ENCODE measurements at places on chromosomes 16 and 17.
A peak's percentile ranks its signal among the peaks of the same experiment; 100 is the strongest.

- DNase-seq: peak; percentile 93
These were observed 1.2 kb downstream of the TRIM47 start for GRCh38 chr17:75876938-75877751.

DNA sequence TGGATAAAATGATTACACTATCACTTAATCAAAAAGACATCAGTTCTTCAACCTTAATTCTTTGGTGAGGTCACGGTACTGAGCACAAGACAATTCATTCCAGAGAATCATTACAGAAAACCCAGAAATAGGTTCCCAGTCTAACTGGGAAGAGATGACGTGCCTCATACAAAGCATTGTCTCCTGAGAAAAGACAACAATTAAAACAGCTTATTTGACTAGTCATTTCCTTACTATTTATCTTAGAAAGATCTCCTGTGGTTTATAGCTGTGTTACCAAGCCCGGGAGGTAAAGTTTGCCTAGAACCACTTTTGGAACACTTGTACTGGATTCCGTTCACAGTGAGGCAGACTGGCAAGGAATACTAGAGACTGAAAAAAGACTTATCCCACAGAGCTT, 5.1 kb downstream of the PHF12 start:
- peak; percentile 58 for DNase-seq

GRCh38 chr17:75558666-75559530, 28.7 kb upstream of the MYO15B start:
- DNase-seq: no peak

DNA sequence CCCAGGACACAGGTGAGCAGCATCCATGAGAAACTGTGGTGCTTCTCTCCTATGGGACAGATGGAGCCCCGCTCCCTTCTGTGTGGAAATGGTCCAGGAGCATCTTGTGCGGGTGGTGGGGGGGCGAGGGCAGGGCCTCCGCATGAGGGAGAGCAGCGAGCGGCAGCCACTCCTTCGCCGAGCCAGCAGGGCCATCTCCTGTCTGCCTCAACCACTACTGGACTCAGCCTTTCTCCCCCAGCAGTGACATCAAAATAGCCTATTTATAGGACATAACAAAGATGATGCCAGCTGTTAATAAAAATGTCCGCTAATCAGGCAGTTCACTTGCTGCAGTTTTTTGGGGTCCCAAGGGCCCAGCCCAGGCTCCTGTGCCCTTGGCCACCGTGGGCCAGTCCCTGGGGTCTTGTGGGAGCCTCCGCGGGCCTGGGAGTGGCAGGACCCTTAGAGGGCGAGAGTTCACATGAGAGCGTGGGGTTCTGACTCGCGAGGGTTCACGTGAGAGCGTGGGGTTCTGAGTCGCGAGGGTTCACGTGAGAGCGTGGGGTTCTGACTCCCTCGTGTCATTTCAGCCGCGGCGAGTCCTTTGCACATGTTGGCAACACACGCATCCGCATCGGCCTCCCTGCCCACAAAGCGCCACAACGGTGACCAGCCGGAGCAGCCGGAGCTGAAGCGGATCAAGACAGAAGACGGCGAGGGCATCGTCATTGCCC, 47.4 kb downstream of the WDR45B start:
- no peak for DNase-seq

DNA sequence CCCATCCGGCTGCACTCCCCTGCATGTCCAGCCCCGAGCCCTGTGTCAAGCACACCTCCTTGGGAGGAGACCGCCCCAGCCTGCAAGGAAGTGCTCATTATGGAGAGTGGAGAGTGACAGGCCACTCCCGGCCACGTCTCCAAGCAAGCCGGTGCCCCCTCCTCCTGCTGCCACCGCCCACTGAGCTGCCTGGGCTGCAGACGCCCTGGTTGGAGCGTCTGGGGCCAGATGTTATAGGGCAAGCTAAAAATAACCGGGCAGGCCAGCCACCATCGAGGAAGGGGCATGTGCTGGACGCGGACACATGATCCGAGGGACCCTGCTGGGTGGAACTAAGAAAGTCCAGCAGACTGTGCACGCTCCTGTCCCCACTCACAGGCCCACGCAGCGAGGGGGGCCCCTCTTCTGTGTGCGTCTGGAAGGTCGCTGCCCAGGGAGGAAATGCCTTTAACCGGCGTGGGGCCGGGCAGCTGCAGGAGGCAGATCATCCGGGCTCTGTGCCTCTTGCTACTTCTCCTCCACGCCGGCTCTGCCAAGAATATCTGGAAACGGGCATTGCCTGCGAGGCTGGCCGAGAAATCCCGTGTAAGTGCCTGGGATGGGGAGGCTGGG, at the start of gene WFDC1:
WFDC1 (plus strand) TSS at position 348 of the 612 bp plus-strand sequence; CDS start at position 442, 94 bp downstream.
- peak; percentile 29 for DNase-seq

- no peak for DNase-seq
These were observed 124.7 kb downstream of the CPPED1 start for GRCh38 chr16:12678983-12679382.

DNA sequence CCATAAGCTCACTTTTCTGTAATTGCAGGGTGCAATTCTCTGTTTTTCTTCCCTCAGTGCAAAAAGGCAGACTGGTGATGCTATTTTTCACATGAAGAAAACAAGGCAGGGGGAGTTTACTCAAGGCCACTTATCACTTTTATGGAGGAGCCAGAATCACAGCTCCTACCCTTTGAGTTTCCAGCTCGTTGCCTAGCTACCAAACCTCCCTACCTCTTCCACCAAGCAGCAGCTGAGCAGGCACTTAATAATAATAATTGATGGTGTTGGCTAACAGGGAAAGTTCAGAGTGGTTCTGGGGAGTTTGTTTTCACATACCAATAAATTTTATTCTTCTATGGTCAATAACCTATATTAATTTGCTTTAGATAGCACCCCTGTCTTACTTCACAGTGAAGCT, 31.9 kb upstream of the MPHOSPH6 start:
- no peak for DNase-seq

DNA sequence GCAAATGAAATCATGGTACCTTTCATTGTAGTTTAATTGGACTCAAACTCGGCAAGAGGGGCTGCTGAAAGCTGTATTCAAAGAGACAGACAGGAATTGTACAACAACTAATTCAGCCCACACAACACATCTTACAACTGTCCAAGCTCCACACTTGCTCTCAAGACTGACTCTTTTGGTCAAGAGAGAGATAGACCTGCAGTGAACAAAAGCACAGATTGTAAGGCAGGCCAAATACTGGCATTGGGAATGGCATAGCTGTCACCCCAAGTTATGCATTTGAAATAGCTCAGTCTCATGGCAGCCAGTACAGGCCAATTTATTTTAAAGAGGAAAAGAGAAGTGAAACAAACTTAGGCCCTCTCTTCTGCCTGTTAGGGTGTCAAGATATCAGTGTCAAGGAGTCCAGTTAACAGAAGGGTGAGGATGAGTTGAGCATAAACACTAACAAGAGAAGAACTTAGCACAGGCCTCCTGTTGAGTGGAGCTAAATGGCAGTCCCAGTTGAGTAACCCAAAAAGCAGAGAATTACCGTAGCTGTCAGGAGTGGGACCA, 215.7 kb downstream of the IRX3 start:
- no peak for DNase-seq

DNA sequence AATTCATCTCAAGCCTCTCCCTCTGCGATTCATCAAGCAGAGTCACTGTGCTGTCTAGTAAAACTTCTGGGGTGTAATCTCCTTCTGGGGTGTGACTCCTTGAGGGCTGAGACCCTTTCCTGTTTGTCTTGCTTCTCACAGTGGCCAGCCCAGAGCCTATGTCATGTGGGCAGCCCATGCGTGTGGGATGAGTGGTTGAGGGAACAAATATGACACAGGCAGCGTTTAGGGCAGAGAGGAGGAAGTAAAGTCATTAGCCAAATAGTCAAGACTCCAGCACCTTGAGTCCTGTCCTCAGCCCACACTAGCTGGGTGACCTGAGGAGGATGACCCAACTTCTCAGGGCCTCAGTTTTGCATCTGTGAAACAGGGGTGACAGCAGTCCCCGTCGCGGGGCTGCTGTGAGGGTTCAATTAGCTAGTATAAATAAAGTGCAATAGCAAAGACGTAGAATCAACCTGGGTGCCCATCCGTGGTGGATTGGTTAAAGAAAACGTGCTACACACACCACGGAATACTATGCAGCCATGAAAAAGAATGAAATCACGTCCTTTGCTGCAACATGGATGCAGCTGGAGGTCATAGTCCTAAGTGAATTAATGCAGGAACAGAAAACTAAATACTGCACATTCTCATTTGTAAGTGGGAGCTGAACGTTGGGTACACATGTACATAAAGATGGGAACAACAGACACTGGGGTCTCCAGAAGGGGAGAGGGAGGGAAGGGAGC, 4.5 kb upstream of the ITGAX start:
- no peak for DNase-seq

GRCh38 chr16:88005181-88005581, 53.9 kb downstream of the BANP start:
- no peak for DNase-seq

GRCh38 chr16:17470908-17471718, at the start of gene XYLT1:
Gene XYLT1 (minus strand): TSS chr16:17470960. CDS start chr16:17470796, 164 bp downstream.
- DNase-seq: peak; percentile 98

- DNase-seq: no peak
These were observed 86.4 kb downstream of the MRM1 start for GRCh38 chr17:36687736-36688135.

- no peak for DNase-seq
These were observed 64.1 kb downstream of the ADCY9 start for GRCh38 chr16:4052096-4052495.

DNA sequence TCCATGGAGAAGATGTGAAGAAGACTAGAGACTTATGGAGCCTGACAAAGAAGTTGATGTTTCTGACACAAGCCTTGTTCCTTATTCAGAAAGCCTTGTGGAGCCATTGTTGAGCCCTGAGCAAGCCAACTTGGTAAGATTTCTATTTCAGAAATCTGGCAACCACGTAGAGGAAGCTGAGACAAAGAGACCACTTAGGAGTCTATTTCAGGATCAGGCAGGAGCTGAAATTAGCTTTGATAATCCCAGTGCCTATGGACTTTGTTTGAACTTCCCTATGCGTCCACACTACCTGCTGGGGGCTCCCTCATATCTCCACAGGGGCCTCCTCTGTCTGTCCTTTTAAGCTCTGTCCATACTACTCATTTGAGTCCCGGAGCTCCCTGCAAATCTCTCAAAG, 540.0 kb upstream of the GOT2 start:
- DNase-seq: no peak

DNA sequence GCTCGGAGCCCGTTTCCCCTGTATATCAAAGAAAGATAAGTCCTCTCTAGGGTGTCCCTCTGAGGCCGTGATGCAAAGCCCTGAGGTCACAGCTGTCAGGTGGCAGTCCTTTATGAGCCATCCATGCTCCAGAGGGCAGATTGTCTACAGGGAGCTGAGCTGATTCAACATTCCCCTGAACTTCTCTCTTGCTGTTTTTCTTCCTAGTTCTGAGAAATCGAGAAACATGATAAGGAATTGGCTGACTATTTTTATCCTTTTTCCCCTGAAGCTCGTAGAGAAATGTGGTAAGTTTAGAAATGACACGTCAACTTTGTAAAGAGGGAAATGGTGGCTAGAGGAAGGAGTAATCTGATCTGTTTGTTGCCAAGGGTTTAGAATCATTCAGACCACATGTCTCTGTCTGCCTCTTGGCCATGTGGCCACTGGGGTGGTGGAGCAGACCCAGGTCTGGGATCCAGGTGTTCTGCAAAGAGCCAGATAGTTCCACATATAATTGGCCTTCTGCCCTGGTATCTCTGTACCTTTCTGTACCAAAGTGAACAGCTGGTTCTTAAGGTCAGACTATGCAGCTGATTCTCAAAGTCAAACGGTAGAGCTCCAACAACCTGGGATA, 3.5 kb downstream of the CTNS start:
- peak; percentile 49 for DNase-seq

DNA sequence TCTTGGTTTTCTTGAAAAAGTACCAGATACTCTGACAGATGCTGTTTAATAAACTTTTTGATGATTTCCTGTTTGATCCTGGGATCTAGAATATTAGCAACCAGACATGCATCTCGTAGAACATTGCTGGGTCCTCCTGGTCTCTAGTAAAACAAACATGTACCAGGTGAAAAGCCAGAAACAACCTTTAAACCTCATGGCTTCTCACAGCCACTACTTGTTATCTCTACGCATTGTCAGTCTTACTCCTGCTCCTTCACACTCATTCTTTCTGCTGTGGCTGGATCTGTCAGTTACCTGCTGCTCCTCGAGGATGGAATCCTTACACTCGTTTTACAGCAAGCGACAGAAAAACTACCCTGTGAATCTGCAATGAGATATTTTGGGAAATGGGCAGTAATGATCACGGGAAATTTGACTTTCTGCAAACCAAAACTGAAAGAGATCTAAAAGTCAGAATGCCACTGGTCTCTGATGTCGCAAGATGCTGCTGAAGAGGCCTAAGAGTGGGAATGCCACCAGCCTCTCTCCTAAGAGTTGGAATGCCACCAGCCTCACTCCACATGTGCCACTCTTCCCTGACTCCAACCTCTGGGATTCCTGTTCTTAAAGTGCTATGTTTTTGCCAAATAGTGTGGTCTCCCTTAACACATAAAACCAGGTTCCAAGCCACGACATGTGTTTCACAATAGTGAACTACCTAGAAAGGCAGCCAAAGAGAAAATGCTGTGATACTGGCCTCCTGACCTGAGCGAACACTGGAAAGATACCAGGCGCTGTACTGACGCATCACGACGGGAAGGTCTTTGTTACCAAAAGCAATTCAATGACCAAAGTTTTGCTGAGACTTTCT, 86.3 kb downstream of the VPS53 start:
- peak; percentile 6 for DNase-seq

DNA sequence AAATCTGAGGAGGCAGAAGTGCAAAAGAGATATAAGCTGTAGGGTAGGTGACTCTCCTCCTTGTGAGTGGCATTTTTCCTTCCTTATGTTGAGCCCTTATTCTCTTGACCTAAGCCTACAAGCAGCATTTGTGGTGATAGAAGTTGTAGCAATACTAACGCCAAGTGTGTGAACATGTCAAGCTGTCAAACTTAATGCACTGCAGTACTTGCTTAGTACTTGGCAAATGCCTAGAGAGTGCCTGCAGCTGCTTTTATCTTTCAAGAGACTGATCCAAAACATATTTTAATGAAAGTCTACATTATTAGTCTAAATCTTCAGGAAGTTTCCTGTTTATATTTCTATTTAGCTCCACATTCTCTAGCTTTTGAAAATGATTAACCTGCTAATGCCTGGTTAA, 83.2 kb downstream of the CNTNAP4 start:
- no peak for DNase-seq

GRCh38 chr16:50384500-50385135, 15.8 kb upstream of the BRD7 start:
- DNase-seq: no peak

GRCh38 chr16:75024594-75024993, 25.8 kb downstream of the ZNRF1 start:
- DNase-seq: no peak

DNA sequence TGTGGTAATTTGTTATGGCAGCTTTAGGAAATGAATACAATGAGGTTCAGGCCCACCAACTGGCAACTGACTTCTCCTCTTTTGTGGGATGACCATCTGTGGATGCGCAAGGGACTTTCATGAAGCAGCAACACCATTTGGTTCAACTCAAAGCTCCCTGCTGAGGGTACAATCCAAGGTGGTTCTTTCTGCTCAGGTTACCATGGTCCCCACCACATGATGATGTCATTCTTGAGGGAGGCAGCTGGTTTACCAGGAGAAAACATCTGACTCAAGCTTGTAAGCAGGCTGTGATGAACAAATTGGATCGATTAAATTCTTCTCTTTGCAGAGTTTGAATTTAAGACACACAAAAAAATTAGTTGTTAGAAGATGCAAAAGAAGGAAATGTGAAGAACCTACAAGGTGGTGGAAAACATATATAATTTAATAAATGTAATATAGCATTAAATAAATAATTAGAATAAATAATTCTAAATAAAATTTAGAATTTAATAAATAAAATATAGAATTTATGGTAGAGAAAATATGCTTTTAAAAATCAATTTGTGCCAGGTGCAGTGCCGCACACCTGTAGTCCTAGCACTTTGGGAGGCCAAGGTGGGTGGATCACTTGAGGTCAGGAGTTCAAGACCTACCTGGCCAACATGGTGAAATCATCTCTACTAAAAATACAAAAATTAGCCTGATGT, 67.6 kb upstream of the ANKFN1 start:
- no peak for DNase-seq
